Activated T-helper 1 cell treated with anti-CD3 and anti-CD28 coated beads, Interleukin-2, amount 50 U/mL, for 16 hours (primary cell): ENCODE measurements at places on chromosomes 2 and 18.

DNA sequence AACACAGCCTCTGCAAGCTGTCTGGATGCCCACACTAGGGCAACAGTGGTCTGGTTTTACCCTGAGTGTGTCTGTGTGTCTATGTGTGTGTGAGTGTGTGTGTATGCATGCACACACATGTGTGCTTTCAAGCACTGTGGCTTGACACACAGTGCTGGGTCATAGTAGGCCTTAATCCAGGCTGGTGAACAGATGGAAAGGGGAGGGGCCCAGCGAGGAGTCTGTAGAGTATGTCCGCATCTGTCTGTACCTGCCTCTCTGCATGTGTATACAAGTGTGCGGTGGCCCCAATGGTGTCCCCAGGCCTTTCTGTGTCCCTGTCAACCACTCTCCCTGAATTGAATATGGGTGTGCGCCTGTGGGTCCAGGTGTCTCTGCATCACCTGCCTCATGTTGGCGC is 9.3 kb upstream of the KCNIP3 start:
- no peak for DNase-seq

DNA sequence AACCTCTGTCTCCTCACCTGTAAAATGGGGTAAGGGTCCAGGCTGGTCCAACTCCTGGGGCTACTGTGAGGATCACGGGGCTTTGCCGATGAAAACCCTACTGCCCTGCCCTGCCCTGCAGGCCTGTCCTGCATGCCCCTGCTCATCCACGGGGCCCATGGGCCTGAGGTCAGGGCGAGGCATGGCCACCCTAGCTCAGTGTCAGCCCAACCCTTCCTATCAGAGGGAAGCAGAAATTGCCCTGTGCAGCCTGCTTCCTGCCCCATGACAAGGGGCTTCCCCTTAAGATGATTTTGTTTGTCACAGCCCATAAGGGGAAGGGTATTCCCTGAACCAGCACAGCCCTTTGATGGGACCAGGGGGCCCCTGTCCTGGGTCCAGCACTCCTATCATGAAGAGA is 353.6 kb upstream of the ID2 start:
- DNase-seq = no peak

DNA sequence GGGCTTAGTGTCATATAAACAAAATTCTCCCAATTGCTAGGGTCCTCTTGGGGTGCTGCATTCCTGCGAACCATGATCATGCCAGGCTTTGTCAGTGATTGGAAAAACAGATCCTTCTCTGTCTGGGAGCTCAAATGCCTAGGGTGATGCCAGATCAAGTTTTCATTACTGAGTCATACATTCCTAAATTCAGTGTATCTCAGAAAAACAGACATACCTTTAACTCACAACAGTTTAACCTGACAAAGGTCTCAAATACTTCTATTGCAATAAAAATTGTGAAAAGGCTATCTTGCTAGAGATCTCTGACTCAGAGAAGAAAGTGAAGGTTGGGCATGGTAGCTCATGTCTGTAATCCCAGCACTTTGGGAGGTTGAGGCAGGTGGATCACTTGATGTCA is 86.9 kb downstream of the SH3YL1 start:
- DNase-seq = no peak

- DNase-seq = no peak
Measured at GRCh38 chr2:14552818-14553217, 79.7 kb upstream of the LRATD1 start.

- DNase-seq = no peak
Measured at GRCh38 chr2:238793801-238794449, 54.0 kb upstream of the TWIST2 start.

DNA sequence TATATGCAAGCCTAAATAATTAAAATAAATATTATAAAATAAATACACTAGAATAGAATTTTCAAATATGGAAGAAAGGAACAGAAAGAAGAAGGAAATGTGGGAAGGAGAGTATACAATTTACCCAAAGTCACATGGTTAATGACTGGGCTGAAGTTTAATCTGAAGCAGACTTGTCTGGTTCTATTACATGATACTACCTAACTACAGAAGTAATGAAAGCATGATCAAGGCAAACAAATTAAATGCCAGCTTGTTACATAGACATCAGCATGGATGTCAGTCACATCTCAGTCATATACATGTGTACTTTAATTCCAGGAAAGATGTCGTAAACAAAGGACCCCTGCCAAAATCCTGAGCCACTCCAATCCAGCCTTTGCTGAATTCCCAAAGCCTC is 1060.8 kb downstream of the CNTNAP5 start:
- DNase-seq = no peak

- DNase-seq = no peak
Measured at GRCh38 chr2:96809951-96810782, 5.9 kb upstream of the CNNM3 start.

DNA sequence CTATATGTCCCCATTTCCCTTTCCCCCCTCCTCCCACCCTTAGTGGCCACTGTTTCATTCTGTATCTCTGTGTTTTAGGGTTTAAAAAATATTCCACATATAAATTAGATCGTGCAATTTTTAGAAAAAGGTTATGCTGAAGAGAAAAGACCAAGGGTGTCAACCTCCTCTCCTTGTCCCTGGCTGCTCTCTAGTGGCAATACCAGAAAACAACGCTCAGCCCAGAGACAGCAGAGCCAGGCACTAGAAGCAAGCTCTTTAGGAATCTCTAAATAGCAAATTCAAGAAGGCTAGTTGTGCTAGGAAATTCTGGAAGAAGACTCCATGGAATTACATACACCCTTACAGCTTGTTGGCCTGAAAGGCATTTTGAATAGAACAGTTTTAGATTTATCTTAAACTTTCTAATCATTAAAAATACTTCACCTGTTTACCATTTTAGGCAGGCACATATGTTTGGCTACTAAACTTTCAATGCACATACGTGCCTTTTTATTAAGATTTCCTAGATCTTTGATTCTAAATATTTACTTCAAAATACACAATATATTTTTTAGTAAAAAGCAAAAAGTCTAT is 35.1 kb upstream of the RASGRP3 start:
- DNase-seq = no peak

DNA sequence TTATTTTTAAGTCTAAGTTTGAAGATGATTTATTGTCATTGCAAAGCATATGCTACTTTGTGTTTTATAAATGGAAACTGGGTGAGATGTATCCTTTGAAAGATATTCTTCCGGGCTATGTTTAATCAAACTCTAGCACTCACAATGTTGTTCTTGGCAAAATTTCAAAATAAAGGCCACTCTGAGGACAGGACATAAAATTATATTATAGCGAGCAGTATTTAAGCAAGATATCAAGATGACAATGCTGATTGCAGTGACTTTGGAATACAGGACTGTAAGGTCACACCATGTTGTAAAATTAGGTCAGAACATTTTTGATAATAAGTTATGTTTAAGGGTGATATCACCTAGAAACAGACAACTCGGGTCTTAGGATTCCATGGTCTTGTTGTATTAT is 14.2 kb downstream of the RPRM start:
- DNase-seq = no peak

GRCh38 chr2:73107211-73107926 is 5.4 kb downstream of the RAB11FIP5 start:
- no peak for DNase-seq

- no peak for DNase-seq
Measured at GRCh38 chr2:37415128-37415820, 70.8 kb downstream of the QPCT start.

GRCh38 chr2:160510617-160511016 is 17.0 kb upstream of the RBMS1 start:
- DNase-seq = no peak

DNA sequence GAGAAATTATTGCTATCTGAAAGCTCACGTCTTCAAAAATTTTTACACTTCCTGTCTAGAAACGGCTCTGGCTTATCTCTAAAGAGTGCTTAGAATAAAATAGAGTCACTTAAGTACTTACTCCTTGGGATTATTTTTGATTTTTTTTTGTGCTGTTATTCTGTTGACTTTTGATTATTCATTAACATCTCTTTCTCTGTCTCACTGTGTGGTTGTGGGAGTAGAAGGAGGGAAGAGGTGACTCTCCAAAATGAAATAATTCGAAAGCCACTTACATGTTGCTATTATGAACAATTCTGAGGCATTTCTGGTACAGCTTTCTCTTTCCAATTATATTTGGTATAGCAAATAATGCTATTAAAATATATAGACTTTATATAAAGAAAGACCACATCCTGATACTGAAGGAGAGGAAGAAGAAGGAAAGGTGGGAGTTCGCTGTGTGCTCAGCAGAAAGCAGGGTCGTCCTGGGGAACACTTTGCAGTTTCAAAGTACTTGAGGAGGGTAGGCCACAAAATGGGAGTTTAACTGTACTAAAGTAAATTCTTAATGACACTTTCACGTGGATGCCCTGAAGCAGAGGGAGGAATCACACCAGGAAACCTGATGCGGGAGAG is 9.6 kb upstream of the MMADHC start:
- DNase-seq = no peak

DNA sequence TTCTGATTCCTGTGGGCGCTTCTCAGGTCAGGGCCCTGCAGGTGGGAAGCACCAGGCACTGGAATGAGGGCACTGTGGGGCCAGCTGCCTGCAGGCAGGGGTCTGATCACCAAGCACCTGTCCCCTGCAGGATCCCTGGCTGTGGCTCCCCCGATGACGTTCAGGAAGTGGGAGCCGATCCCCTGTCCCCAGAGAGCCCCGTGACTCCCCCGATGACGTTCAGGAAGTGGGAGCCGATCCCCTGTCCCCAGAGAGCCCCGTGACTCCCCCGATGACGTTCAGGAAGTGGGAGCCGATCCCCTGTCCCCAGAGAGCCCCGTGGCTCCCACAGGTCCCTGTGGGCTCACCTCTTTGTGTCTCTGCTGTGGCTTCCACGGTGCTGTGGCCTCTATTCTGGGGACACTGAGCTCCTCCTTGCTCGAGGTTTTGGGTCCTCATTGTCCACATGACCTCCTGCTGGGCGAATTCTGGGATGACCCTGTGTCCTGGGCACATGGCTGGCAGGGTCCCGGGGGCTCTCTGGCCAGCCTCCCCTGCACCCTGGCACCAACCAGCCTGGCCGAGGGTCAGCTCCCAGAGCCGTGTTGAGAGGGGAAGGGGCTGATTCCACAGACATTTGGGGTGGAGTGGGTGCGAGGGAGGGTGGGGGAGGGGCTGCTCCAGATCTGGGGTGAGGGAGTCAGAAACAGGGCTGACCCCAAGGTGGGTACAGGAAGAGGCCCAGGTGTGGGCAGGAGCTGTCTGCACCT is 4.8 kb downstream of the NEU4 start:
- DNase-seq = no peak

DNA sequence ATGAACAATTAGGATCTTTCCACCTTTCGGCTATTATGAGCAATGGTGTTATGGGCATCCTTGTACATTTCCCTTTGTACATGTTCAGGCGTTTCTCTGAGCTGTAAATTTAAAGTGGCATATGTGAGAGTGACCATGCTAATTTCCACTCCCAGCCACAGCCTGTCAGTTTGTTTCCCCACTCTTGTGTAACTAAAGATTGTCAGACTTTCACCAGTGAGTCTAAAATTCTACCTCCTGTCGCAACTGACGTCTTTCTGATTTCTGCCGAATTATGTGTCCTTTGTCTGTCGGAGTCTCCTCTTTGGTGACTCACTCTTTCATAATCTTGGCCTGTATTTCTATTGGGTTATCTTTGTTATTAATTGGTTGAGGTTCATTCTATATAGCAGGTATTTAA is 50.7 kb downstream of the TRAPPC12 start:
- DNase-seq = no peak

DNA sequence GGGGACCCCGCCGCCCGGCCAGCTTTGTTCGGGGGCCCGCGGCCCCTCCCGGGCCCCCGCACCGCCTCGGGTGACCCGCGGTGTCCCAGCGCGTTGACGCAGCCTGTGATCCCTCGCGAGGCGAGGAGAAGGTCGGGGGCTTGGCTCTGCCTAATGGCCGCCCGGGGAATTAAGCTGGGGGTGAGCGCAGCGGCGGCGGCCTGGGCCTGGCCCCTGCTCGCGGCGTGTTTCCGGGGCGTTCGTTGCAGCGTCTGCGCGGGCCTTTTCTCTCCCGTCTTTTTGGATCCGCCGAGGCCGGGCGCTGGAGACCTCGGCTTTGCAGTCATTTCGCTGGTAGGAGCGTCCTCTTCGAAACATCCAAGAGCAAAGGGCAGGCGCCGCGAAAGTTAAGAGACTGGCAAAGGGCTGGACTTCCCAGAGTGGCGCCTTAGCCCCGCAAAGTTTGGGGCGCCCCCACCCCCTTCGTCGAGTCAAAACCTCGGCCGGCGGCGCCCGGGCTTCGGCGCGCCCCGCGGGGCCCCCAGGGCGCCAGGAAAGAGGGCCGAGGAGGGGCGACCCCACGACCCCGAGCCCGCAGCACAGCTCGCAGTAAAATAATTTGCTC is 1.3 kb downstream of the SALL3 start:
- no peak for DNase-seq

DNA sequence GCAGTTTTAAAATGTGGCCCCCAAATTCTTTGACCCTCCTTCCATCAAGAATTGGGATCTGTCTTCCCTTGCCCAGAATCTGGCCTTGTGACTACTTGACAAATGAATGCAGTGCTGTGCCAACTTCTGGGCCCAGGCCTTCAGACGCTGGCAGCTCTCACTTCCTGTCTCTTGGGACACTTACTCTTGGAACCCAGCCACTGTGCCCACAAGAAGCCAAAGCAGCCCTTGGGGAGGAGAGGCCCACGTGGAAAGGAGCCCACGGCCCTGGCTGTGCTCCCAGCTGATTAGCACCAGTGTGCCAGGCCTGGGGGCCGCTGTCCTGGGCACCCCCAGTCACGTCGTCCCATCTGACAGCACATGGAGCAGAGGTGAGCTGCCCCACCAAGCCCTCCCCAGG is 56.6 kb downstream of the RPL37A start:
- no peak for DNase-seq

DNA sequence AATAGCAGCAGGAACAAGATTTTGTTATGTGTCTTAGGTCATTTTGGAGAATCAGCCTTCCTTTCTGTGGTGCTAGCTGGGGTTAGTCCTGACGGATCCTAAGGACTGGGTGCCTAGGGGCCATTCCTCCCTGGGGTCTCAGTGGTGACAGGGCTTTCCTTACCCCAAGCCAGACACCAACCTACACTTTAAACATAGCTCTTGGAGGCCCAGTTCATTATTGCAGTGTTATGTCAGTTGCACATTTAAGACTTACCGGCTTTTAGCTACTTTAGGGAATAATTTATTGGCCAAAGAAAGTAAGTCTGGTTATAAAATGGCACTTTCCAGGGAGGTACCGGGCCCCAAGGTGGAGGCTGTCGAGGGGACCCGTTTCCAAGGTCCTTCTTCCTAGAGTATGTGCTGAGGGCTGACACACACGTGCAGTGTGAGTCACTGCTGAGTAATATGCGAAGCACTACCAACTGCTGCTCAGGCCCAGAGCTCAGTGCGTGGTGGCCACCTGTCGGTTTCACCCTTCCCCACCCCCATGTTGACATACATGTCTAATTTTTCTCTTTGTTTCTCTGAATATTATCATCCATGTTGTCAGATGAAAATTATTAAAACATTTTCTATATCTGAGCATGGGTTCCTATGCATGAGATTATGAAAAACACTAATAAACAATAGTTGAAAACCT is 37.0 kb upstream of the GRHL1 start:
- no peak for DNase-seq
